Thoracic aorta (tissue), 2 donors: ENCODE measurements at places on chromosomes 1 and 21.

DNA sequence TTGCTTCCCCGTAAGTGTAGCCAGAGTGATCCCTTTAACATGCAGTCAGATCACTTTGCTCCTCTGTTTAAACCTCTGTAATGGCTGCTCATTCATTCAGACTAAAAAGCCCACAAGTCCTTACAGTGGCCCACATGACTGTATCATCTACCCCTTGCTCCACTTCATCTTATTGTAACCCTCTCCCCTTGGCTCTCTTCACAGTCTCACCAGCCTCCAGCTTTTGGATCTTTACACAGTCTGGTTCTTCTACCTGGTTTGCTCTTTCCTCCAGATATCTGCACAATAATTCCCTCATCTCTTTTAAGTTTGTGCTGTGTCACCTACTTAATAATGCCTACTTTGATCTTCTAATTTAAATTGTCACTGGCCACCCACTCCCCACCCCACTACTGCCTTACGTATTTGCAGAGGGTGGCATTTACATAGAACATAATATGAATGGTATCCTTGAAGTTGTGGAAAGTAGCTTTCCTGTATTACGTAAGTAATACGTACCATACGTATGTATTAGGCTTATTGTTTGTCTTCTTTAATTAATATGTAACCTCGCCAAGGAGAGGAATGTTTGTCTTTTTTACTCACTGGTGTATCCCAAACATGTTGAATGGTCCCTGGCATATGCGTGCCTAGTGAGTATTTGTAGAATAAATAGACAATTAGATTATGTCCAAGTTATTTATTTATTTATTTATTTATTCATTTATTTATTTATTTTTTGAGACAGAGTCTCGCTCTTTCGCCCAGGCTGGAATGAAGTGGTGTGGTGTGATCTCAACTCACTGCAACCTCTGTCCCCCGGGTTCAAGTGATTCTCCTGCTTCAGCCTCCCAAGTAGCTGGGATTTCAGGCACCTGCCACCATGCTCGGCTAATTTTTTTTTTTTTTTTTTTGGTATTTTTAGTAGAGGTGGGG lies 48.6 kb downstream of the TSNAX start:
- no peak for DNase-seq

DNA sequence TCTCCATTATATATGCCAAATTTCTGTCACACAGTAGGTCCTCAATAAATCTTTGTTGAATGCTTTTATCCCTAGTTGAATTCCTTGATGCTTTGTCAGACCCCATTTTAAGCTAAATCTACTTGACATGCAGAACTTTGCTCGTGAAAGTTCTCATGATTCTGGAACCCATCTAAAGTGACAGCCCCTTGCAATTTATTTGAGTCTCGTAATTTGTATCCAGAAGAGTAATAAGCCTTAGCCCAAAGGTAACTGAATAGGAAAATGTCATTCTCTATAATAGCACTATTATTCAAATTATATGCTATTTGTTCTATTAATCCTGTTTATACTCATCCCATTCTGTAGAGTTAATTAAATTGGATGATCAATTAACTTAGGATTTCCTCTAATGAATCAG lies 466.6 kb upstream of the OLFM3 start:
- DNase-seq: no peak

DNA sequence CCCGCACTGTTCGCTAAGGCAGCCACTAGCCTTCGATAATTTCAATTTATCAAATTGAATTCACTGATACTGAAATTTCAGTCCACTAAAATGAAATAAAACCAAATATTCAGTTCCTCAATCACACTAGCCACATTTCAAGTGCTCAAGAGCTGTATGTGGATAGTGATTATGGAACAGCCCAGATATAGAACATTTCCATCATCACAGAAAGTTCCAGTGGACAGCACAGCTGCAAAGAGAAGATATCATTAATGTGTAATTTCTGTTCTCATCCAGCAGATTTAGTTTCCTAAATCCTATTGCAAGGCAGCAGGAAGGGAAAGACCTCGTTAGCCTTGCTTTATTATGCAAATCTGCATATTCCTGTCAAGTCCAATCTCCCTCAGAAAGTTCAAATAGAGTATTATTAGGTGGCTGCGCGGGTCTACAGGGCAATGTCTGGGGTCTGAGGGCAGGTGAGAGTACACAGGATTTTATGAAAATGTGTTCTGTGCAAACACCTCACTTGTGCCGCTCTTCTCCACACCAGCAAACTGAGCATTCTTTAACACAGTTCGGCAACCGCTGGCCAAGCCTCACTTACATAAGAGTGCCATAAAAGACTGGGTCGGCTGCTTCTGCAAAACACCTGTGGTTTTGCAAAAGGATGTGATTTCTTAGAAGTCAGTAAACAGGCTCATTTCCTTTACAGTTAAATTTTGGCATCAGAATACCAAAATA lies 22.4 kb downstream of the CAPZB start:
- no peak for DNase-seq

DNA sequence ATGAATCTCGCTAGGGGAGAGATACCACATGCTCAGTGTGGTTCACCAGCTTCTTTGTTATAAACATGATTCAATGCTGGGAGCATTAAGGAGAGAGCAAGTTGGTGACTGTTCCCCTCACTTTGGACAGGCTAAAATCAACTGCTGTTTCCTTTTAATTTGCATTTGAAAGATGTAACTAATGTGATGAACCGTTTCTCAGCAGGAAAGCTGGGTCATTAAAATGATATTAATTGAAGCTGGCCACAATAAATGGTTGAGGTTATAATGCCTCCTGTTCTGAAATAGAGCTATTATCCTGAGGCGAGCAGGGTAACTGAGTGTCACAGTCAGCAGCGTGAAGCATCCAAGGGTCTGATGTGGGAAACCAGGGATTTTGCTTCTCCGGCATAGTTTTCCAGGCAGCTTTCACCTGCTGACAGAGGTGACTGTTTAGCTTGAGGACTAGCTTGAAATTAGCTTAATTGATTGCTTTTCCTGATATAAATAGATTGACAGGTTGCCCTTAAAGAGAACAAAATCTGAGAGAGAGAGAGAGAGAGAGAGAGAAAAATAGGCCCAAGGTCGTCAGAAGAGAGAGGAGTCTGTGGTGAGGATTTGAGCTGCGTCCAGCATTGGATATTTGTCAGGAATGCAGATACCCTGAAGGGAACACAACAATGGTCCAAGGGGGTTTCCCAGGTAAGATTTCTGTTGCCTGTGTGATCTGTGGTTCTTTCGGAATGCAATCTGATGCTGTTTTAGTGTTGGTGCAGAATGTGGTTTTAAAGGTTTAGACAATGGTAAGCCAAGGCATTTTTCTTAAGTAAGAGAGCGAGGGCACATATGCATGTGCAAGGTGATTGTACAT lies 209.7 kb downstream of the PATJ start:
- DNase-seq: no peak

- DNase-seq: no peak
Observed at GRCh38 chr1:63119575-63120155, 202.7 kb upstream of the FOXD3 start.

GRCh38 chr1:153262462-153263157 lies 3.1 kb downstream of the LORICRIN start:
- DNase-seq: no peak

DNA sequence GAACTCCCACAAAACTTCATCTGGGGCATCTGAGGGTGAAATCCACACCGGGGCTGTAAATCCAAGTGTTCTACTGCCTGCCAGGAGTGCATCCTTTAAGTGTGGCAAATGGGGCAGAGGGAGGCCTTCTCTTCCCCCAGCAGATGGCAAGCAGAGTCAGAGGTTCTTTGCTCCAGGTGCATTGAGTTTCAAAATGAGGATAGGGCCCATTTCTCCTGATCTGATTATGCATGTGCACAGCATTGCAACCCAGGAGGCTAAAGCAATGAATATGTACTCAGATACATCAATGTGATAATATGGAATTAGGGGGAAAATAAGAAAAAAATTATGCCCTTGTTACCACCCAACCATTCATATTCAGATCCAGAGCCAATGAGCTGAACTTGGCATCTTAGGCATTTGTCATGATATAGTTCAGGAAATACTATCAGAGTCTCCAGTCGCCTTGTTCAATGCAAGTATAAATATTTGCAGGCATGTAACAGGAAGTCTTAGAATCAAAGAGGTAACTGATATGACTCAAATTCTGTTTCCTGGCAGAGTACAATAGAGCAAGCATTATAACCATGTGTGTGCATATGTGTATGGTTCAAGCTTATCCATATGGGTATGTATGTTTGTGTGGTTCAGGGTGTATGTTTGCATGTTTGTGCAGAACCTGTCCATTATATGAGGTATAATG lies 473.8 kb upstream of the PKN2 start:
- DNase-seq: no peak

- DNase-seq: no peak
Observed at GRCh38 chr1:196410768-196411167, 197.5 kb downstream of the KCNT2 start.

- DNase-seq: no peak
Observed at GRCh38 chr1:101183388-101183699, 53.5 kb upstream of the S1PR1 start.

- no peak for DNase-seq
Observed at GRCh38 chr1:32487182-32487581, 22.3 kb downstream of the ZBTB8B start.

DNA sequence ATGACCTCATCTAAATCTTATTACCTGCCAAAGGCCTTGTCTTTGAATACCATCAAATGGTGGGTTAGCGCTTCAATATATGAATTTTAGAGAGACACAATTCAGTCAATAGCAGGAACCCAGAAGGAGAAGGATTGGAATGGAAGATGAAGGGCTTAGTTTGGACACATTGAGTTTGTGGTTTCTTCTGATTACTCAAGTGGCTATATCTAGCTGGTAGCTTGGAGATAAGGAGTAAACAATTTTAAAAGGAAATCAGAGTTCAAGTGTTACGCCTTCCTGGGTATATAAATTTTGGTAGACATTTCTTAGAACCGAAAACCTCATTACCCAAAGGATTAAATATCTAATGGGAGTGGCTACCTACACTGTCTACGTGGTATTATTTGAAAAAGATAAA lies 80.2 kb downstream of the RGS2 start:
- no peak for DNase-seq

GRCh38 chr1:76176000-76176399 lies 101.5 kb downstream of the ST6GALNAC3 start:
- no peak for DNase-seq

- no peak for DNase-seq
Observed at GRCh38 chr1:27967106-27967883, 7.5 kb downstream of the XKR8 start.

DNA sequence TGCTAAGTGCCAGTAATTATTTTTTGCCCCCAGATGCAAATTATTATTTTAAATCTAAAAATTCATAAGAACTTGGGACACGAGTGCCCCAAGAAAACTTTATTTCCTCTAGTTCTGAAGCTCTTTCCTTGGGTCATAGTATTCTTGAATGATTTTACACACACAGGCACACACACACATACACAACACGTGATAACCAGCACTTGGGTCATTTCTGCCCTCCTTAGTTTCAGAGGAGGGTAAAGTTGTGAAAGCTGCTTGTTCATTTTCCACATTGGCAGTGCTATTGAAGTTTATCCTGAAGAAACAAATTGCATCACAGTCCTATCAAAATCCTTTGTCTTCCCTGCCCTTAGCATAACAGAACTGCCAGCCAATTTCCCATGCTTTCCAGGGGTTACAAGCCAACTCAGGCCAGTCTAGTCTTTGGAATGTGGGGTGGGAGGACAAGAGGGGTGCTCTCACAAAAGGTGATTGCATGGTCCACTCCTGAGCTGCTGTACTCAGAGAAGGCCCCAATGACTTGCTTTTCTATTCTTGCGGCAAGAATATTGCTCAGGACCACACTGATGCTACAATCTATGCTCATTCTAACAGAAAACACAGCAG lies 98.5 kb upstream of the POGK start:
- no peak for DNase-seq

- no peak for DNase-seq
Observed at GRCh38 chr1:245988393-245989078, 518.5 kb downstream of the SMYD3 start.

GRCh38 chr1:59670662-59671061 lies 144.1 kb upstream of the HOOK1 start:
- no peak for DNase-seq

GRCh38 chr1:51867479-51868232 lies 10.9 kb downstream of the NRDC start:
- DNase-seq: no peak

DNA sequence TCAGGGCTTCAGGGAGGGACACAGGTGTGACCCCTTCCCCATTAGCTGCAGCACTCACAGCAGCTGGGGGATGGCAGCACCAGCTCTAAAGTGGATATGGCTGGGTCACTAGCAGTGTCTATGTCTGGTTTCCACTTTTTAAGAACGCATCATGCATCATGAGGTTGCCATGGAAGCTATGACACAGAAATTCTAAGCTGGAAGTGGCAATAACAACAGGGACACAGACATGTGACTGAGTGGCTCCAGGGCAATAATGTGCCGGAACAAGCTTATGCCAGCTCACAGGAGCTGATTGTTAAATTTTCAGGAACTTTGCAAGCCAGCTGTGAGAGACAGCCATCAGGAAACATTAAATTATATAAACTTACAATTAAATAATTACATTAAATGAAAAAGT lies 51.2 kb upstream of the NFASC start:
- DNase-seq: no peak

DNA sequence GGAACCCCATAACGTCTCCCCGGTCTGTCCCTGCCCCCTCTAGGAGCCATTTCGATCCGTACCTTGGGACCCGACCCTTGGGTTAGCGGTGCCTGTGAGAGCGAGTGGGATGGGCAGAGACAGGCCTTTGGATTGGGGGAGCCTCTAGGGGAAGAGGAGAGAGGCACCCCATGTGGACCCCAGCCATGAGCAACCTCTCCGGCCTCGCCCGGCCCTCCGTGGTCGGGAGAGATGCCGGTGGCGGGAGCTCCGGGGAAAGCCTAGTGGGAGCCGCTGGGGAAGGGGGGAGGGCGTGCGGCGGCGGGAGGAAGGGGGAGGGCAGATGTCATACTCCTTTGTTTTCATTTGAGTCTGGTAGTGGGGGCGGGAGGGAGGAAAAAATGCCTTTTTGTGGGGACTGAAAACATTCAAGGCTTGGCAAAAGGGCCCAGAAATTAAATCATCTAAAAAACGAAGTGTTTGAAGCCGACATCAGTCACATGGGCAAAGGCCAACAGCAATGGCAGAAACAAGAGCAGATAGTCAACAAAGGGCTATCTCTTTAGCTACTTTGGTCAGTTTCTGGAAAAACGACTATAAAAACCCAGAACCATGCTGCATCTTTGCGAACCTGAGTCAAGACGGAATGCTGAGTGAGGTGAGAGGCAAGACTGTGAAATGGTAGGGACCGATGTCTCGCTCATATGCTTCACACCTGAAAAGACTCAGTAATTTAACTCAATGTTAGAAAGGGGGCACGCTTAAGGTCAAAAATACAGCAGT lies 758 bp downstream of the PTBP2 start:
- DNase-seq: peak; percentile 21

GRCh38 chr21:44923480-44924084 lies 2.9 kb upstream of the ITGB2 start:
- DNase-seq: no peak

- no peak for DNase-seq
Observed at GRCh38 chr1:182617734-182618351, 13.7 kb upstream of the RGS16 start.

DNA sequence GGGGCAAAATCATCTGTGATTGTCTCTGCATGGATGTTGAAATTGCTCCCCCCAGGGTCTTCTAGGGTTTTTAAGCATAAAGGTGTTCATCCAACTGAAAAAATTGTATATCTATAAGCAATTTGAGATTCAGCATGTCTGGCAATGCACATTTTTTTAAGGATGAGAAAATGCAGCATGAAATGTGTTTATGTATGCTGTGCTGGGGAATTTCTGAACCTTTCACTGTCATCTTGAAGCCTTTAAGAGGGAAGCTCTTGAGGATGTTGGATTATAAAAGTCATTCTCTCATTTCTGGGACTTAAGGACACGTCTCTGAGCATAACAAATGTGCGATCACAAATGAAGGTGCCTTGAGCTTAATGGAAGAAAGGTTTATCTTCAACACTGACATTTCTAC lies 9.4 kb downstream of the OVAAL start:
- no peak for DNase-seq
